ENCODE measurements at places on chromosomes 5 and 9.

DNA sequence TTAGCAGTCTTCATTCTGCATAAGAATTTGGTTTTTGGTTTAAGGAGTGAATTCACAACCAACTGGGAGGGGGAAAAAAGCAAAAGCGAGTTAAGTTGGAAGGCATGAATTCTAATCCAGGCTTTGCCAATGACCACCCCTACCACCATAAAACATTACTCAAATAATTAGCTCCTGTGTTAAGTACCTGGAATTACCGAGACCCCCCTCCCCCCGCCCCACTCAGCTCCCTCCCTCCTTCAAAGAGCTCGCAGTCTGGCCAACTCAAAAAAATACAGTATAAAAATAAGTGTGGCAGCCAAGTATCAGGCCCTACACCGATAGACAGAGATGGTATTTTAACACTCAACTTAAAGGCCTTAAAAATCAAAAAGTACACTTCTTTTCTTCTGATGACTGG, 492 bp downstream of the ATG12 start:
- DNase-seq: no peak

- no peak for DNase-seq
Measured at GRCh38 chr5:147483961-147484707, 25.7 kb downstream of the DPYSL3 start.

- DNase-seq: no peak
Measured at GRCh38 chr5:137668637-137669036, 67.3 kb downstream of the KLHL3 start.

GRCh38 chr5:51027271-51027670, 356.0 kb upstream of the ISL1 start:
- DNase-seq: no peak

DNA sequence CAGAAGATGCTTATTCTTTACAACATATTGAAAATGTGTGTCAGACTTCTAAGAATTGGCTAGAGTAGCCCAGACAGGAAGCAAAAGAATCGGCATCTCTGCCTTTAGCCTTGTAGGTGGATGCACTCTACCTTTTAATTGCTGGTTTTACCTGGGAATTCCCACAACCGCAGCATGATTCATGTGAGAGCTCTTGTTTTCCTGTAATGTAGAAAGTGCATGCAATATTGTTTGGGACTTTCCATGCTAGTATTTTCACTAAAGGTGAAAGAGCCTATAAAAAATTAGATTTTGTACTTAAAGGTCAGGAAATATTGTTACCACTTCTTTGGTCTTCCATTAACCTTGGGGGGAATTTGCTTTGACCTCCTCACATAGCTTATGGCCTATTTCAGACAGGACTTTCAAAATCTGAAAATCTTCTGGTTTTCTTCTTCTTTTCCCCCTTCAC, 89.8 kb downstream of the NTRK2 start:
- DNase-seq: no peak

- no peak for DNase-seq
Measured at GRCh38 chr9:88973281-88974045, 17.8 kb upstream of the S1PR3 start.

DNA sequence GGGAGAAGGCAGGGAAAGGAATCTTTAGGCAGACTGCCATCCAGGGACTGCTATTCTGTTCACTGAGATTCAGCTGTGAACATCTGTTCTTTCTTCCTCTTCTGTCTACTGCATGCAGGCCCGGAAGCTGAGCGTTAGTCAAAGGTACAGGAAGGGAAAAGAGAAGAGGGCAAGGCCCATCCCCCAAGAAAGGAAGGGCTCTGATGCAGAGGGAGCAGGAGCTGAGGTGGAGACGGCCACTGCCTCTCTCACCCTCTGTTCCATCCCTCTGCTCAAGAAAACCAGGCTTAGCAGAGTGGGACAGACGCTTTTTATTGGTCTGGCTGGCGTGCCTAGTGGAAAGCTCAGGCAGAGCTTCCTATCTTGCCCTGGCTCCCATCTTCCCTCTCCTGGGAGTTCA, 57.6 kb downstream of the PFDN1 start:
- DNase-seq: no peak

DNA sequence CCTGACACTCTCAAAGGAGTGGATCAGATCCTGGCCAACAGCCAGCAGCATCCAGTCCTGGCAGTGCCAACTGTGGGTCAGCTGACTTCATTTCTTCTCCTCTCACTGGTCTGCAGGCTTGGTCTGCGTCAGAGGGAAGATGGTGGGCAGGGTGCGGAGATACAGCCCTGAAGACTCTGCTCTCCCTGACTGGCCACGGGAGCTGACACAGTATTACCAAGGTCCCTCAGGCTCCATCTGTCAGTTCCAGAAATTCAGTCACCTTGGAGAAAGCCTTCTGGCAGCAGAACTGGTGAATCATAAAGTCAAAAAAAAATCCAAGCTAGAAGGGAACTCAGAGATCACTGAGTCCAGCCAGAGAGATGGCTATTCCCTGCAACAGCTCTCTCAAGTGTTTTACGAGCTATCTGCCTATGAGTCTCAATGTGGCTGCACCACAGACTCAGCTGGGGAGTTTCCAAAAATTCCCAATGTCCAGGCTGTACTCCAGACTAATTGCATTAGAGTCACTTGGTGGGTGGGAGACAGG, 27.9 kb downstream of the C1QTNF2 start:
- no peak for DNase-seq

- DNase-seq: no peak
Measured at GRCh38 chr9:92720807-92721535, 43.7 kb downstream of the BICD2 start.

GRCh38 chr9:76717613-76718012, 46.6 kb upstream of the PCA3 start:
- no peak for DNase-seq

GRCh38 chr9:97601228-97601898, 31.8 kb downstream of the TSTD2 start:
- DNase-seq: no peak

- DNase-seq: no peak
Measured at GRCh38 chr9:91604451-91605179, 181.0 kb upstream of the NFIL3 start.

DNA sequence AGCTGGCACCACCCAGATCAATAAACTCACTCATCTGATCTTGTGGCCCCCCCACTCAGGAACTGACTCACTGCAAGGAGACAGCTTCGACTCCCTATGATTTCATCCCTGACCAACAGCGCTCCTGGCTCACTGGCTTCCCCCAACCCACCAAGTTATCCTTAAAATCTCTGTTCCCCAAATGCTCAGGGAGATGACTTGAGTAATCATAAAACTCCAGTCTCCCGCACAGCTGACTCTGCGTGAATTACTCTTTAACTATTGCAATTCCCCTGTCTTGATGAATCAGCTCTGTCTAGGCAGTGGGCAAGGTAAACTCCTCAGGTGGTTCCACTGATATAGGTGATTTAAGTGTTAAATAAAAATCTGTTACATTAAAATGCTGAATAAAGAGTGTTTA, 1.9 kb upstream of the TRIM32 start:
- no peak for DNase-seq

DNA sequence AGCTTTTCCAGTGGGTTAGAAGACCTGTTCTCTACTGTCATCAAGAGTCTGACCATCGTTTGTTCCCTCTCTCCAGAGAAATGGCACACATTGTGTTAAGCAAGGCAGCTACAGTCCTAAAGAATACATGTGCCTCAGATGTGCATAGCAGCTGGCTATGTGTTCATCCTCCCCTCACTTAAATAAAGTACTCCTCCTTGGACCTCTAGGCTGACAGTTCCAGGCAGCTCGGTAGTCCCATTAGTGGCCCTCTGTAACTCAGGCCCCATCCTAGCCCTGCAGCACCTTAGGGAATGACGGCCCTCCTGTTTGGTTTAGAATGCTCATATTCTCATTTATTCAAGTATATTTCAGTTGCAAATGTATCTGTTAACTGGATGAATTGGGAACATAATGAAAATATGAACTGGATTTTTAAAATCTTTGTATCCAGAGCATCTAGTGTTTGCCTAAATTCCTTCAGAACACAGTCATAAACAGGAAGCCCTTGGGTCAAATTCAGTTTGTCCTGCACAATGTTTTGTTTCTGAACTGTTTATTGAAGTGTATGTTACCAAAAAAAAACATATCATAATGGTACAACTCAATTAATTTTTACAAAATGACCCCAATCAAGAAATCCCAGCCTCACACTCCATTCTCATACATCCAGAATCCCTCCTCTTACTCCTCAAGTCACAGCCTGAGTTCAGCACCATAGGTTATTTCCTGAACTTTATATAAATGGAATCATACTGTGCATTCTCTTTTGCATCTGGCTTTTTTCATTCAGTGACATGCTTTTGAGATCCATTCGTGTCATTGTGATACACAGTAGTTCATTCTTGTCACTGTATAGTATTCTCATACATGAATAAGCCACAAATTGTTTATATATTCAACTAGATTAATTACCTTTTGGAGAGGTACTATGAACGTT, 1.6 kb upstream of the ASPN start:
- no peak for DNase-seq

- DNase-seq: no peak
Measured at GRCh38 chr5:35032356-35032755, 15.4 kb downstream of the AGXT2 start.

GRCh38 chr5:35717718-35718117, 100.1 kb downstream of the SPEF2 start:
- no peak for DNase-seq

GRCh38 chr5:151094030-151094851, 13.4 kb upstream of the TNIP1 start:
- DNase-seq: no peak

Measured in hypothalamus (tissue), 51 donors.